Stimulated activated CD4-positive, alpha-beta T cell treated with anti-CD3 and anti-CD28 coated beads, Interleukin-2, amount 100 ng/mL, for 24 hours (primary cell): ENCODE measurements at places on chromosomes 7 and 10.

- no peak for DNase-seq
Observed at GRCh38 chr7:86814661-86815379, 171.1 kb downstream of the GRM3 start.

- DNase-seq, result no peak
Observed at GRCh38 chr7:28163949-28164348, 16.6 kb downstream of the JAZF1 start.

GRCh38 chr7:28155019-28155660 is 25.5 kb downstream of the JAZF1 start:
- no peak for DNase-seq

GRCh38 chr10:13383399-13383761 is 35.3 kb upstream of the SEPHS1 start:
- DNase-seq, result no peak

DNA sequence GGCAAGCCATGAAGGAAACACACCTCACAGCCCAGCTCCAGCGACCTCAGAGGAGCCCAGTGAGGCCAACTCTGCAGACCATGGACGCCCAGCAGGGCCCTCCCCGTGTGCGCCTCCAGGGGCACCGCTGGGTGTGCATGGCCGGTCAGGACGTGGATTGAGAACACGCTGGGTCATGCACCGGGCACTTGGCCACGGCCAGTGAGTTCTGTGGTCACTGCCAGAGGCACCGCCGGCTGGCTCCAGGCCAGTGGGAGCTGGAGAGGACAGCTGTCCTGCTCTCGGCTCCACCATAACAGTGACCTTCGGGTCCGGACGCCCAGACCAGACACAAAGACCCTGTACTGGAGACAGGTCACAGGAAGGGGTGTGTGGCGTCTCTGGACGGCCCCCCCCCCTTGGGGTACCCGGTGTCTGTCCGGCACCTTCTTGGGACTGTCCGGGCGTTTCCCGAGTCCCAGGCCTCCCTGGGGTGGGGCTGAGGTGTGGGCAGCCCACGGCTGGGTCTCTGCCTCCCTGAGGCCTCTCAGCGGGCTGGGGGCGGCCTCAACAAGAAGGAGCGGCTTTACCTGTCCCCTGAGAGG is 50.4 kb upstream of the NKX6-2 start:
- DNase-seq, result no peak

DNA sequence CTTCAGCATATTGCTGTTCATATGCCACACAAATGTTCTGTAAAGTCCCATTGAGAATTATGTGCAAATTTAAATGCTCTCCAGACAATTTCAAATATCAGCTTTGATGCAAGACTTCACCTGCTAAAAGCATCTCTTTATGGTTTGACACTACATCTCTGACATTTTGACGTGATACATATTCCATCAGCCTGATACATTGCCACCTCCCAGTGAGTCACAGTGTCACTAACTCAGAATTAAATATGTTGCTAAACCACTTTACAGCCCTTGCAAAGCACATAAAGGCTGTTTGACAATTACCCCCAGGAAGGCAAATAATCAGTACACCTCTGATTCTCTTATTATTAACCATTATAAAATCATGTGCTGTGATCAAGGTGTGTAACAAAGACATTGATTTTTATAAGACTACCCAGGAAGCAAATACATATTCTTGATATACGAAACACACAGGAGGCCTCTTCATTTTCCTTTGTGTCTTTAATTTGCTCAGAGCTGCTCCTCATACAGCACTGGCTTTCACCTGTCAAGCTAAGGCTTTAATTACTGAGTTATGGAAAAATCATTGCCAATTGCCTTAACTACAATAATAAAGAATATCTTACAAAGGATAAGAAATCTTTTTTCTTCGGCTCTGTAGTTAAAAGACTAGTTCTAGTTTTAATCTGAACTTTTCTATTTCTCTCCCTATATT is 547.5 kb upstream of the C7orf33 start:
- no peak for DNase-seq

DNA sequence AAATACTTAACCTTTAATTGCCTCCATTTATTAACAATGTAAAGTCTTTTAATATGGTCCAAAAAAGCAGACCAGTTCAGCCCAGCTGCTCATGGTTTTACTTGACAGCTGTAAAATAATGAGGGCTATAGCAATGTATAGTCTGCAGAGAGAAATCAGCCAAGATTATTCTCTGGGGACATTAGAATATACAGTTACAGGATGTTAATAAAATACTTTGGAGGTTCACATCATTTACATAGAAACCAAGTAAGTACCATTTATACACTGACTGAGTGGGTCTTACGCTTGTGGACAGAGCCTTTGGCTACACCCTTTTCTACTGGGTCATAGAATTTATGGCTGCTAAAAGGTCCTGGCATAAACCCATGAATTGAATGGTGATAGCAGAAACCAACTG is 340.7 kb upstream of the CELF2 start:
- DNase-seq, result no peak

- no peak for DNase-seq
Observed at GRCh38 chr7:107857541-107857912, 33.5 kb upstream of the DLD start.

- no peak for DNase-seq
Observed at GRCh38 chr7:21763818-21764217, 181.9 kb downstream of the CDCA7L start.

- peak; percentile 38 for DNase-seq
Observed at GRCh38 chr7:6271060-6271658, 1.3 kb downstream of the CYTH3 start.

GRCh38 chr7:25663877-25664276 is 435.6 kb upstream of the NPVF start:
- DNase-seq, result no peak

DNA sequence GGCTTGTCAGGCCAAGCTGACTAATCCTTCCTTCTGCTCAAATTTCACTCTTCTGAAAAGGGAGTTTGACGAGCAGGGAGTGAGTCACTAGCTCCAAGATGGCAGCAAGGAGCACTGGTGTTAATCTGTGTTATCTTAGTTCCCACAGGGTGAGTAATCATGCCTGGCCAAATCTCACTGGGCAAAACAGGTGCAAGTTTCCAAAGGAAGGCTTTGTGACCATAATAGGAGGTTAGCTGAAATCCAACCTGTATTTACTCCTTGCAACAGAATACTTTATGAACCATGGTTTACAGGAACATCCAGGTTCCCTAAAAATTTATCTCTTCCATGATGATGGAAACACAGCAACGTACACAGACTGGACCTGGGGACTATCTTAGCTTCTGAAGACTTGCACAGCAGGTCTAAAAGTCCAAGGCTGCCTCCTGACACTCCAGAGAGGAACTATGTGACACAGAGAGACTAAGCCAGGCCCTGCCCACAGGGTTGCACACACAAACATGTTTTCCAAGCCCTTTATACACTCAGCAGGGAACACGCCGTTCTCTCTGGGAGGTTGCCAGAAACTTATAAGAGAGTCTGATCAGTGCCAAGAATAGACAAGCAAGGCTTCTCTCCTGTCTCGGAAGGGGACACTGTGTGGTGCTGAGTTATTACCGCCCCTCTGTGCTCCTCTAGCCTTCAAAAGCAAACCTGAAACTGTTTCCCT is 46.3 kb downstream of the PDK4 start:
- no peak for DNase-seq

- DNase-seq, result no peak
Observed at GRCh38 chr10:70561070-70561469, 41.5 kb downstream of the PRF1 start.

GRCh38 chr10:3775696-3776551 is 9.1 kb downstream of the KLF6 start:
- DNase-seq, result no peak

DNA sequence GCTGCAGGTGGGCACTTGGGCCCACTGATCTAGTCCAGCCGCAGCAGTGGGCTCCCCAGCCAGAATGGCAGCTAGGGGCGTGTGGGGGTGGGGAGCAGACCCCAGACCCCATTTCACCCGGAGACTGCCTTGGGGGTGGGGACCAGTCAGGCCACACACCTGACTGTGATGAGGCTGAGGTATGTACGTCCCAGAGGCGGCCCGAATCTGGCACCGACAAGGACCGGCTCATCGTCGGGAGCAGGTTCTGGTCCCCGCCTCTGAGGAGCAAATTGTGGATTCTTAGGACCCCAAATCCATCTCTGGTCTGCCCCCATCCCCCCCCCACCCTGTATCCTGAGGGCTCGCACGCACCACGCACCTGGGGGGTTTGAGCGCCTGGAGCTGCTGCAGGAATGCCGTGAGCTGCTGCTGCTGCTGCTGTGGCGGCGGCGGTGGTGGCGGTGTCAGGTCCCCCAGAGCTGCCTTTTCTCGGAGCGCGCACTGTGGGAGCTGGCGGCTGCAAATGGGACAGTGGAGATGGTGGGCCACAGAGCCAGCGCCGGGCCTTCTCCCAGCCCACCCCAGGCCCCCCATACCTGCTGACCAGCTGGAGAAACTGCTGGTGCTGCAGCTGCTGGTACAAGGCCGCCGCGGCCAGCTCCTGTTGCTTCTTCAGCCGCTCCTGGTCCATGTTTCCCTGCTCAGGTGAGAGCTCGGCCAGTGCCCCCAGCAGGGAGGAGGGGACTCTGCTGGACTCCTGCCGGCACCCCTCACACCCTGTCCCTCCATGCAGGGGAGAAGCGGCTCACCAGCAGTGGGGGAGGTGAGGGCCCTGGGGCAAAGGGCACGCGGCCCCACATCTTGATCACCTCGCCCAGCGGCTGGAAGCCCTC is 10.2 kb downstream of the GIGYF1 start:
- no peak for DNase-seq

- DNase-seq, result peak; percentile 28
Observed at GRCh38 chr10:99431190-99431760, 851 bp upstream of the GOT1 start.

DNA sequence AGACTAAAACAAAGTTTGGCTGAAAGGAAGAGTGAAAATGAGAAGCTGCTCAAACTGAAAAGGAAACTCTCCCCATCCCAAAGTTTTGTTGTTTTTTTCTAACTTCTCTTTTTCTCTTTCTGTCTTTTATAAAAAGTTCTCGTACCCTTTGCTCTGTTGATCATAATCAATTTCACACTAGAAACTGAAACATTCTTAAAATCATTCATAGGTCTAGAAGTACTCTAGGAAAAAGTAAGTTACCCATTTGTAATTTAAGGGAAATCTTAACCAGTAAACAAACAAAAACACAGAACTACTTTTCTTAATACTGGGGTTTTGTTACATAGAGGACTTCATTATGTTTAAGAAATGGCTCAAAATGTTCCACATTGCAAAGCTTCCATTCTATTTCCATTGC is 339.8 kb downstream of the SEMA3D start:
- DNase-seq, result no peak

DNA sequence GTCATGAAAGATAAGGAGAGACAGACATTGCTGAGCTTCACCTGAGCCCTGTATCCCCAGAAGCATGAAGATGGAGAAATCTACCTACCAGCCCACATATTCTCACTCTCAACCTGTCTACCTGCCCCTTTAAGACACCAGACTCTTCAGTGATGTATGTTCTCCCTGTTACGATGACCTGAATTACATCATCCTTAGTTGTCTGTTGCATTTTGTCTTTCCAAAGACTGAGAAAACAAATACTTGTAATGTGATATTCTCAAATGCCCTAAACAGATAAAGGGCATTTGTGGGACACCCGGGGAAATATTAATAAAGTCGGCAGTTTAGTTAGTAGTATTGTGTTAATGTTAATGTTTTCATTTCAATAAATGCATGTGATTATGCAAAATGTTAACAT is 305.8 kb upstream of the IGFBP3 start:
- DNase-seq, result no peak

- no peak for DNase-seq
Observed at GRCh38 chr10:123891144-123892071, at the start of gene CPXM2. Gene CPXM2 (minus strand): TSS chr10:123891807. CDS start chr10:123891659, 148 bp downstream.

DNA sequence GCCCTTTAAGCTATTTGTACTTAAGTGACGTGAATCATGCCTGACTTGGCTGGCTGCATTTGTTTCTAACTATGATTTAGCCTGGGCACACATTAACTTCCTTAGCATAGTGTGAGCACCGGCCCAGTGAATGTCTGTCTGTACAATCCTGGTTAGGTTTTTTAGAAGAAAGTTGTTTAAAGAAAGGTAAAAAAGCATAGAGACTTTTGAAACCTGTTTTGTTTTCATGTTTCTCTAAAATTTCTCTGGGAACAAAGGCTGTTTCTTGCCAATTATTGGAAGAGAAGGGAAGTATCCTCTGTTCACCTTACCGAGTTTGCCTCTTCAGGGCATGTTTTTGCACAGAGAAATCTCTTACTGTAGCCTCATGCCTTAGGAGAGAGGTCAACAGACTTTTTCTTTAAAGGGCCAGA is 42.9 kb upstream of the MET start:
- DNase-seq, result no peak

DNA sequence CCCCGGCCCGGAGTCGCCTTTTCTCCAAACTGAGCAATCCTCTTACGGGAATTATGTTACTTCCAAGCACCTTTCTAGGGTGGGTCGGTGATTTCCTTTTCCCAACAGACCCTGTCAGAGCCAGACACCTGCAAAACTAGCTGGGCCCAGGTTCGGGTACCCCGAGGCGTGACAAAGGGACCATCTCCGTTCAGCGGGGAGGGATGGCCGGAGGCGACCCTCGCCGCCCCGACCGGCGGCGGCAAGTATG is 445 bp downstream of the PPA1 start:
- no peak for DNase-seq

GRCh38 chr10:49177391-49178355 is 10.5 kb downstream of the TMEM273 start:
- DNase-seq, result peak; percentile 62

GRCh38 chr7:129423700-129424410 is 10.4 kb upstream of the STRIP2 start:
- DNase-seq, result no peak

GRCh38 chr10:112388548-112388947 is 14.6 kb downstream of the ACSL5 start:
- DNase-seq, result no peak

GRCh38 chr10:91462423-91462822 is 52.3 kb downstream of the HECTD2 start:
- DNase-seq, result no peak

DNA sequence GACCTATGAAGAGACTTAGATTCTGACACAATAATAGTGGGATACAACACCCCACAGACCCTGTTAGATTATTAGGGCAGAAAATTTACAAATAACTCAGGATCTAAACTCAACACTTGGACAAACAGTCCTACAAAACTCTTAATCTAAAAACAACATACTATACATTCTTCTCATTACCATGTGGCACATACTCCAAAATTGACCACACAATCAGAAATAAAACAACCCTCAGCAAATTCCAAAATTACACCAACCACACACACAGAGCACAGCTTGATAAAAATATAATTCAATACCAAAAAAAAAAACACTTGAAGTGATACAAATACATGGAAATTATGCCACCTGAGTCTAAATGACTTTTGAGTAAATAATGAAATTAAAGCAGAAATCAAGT is 7.8 kb downstream of the ZNF680 start:
- no peak for DNase-seq

GRCh38 chr7:142860968-142861367 is 6.1 kb downstream of the EPHB6 start:
- DNase-seq, result no peak

GRCh38 chr7:136228171-136228570 is 251.0 kb upstream of the MTPN start:
- no peak for DNase-seq

- no peak for DNase-seq
Observed at GRCh38 chr7:14228341-14228740, 238.9 kb upstream of the ETV1 start.
